ENCODE measurements at places on chromosomes 3 and 15.

DNA sequence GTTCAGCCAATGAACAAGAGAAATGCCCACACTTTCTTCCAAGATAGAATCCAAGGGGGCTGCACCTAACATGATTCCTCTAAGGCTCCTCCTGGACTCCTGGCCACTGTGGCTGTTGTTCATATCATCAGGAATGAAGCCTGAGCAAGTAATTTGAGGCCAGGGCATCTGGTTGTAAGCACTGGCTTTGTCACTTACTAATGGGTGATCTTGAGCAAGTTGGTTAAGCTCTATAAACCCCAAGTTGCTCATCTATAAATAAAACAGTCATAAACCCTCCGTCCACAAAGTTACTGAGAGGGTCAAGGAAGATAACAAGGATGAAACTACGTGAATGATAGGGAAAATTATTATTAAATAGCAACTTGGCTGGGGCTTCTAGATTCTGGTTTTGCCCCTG is 58.3 kb downstream of the CDC25A start:
- DNase-seq, result no peak

GRCh38 chr3:96069065-96069464 is 745.3 kb upstream of the EPHA6 start:
- no peak for DNase-seq

GRCh38 chr3:108091498-108092250 is 843 bp upstream of the CD47 start:
- DNase-seq, result peak; percentile 28

- DNase-seq, result peak; percentile 45
Observed at GRCh38 chr3:25532431-25533162, 104.5 kb downstream of the RARB start.

GRCh38 chr3:229183-229661 is 32.7 kb downstream of the CHL1 start:
- no peak for DNase-seq

DNA sequence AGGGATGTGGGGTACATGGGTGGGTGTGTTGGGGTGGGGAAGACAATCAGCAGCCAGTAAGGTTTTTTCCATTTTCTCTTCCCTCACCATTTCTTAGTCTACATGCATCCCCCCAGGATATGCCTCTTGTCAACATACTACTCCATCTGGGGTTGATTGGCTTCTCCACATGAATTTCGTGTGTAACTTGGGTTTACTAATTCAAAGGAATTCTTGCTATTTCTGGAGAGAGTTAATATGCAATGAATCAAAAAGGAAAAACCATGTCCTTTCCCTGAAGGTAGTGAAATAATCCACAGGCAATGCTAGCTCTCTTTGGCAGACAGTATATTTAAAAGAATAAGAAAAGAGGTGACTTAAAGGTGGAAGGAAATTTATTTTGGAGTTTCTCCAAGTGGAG is 198.4 kb downstream of the EBLN2 start:
- DNase-seq, result no peak
